ENCODE measurements at places on chromosomes 5 and 9. TPM values are rescaled to one million over a fixed set of nuclear protein-coding genes. Genes with fewer than 3 reads are reported as not detected.

Gene GFI1B
- not detected for total RNA-seq

Gene JAKMIP2
- total RNA-seq: 0.98 TPM

Gene NTNG2
- 1.2 TPM for total RNA-seq

GRCh38 chr9:99743455-99743854 lies 78.2 kb upstream of the NR4A3 start:
- no peak for DNase-seq

- no peak for DNase-seq
These were observed 8.3 kb downstream of the LCN12 start for GRCh38 chr9:136960212-136960937.

Gene GNA14
- not detected for total RNA-seq

DNA sequence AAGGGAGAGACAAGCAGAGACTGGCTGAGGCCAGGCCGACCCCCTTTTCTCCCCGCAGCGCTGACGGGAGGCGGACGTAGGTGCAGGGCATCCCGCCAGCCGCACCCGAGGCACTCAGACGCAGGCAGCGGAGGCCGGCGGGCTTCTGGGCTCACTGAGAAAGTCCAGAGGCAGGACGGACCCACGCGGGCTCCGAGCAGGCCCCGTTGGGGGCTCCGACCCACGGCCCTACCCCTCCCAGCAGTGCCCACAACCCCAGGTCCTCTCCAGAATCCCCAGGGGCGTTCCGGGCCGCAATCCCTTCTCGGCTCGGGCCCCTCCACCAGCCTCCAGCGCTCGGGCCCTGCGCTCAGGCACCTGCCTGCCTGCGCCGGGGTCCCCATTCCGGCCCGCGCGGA lies 543 bp downstream of the MTMR12 start:
- peak; percentile 59 for DNase-seq

GRCh38 chr5:155309021-155309746 lies 295.6 kb downstream of the KIF4B start:
- DNase-seq: no peak

Gene CTXN3
- not detected for total RNA-seq

Gene PPP3R2
- total RNA-seq: not detected

DNA sequence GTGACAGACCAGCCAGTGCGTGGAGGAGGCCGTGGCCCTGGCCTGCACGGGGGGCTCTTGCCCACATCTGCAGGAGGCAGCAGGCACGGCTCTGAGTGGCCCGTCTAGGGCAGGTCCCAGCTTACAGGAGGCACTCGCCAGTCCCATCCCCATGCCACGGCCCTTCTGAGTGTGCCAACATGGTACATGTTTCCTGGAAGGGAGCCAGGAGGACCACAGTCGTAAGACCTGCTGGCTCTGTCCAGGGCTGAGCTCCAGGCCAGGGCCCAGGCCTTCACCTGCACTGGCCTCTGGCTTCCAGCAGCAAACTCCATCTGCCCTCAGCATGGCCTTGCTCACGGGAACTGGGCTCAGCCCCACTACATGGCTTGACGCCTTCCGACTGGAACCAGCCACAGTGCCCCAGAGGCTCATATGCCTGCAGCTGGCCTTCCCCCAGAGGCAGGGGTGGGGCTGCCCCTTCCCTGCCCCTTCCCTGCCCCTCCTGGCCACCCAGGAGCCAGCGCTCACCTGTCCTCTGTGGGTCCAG lies 3.8 kb downstream of the NKD2 start:
- no peak for DNase-seq

DNA sequence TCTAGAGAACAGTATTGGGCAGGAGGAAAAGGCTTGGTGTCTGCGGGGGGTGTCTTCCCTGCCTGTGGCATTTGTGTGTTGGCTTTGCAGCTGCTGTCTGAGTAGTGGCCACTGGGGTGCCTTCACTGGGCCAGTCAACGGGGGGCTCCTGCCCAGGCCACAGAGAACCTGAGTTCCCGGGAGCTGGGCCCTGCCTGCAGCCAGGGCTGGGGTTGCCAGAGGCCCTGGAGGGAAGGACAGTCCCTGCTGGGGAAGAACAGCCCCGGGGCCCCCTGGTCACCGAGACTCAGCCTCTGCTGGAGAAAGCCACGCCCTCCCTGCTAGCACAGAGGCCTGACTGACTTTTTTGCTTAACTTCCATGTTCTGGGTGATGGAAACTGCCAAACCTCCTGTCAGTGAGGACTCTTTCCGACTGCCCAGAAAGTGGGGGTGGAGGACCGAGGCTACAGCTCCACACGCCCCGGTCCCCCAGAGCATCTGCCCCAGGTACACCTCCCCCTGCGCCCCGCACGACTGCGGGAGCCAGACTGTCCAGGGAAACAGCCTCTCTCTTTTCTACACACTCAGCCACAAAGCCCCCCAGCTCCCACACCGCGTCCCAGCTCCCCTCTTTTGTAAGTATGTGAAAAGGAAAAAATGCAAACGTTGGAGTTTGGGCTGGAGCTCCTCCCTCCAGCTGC lies 133.4 kb downstream of the DAB2IP start:
- no peak for DNase-seq

- DNase-seq: no peak
These were observed 28.0 kb upstream of the POMT1 start for GRCh38 chr9:131474711-131475110.

Gene CCNO
- 0.14 TPM for total RNA-seq

DNA sequence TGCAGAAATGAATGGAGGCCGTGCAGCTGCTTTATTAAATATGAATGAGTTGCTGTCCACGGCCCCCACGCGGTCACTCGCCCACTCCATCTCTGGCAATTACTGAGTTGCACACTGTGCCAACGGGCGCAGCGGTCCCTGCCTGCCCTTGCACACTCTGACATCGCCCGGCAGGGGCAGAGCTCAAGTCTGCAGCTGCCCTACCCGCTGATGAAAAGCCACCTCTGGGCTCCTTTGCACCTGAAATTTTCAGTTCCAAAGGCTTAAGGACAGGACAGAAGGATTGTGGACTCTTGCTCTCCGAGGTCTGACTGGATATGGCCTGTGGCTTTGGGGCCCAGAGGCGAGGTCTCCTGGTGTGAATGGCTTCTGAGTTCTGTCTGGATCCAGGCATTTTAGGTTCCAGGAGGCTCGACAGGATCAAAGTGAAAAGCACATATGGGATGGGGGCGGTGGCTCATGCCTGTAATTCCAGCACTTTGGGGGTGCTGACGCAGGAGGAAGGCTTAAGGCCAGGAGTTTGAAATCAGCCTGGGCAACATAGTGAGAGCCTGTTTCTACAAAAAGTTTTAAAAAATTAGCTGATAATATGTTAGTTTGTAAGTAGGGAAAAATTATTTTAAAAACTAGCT lies 201.8 kb downstream of the PAX5 start:
- DNase-seq: no peak

Gene SPATA31A3
- total RNA-seq: not detected

Gene DMGDH
- total RNA-seq: not detected

DNA sequence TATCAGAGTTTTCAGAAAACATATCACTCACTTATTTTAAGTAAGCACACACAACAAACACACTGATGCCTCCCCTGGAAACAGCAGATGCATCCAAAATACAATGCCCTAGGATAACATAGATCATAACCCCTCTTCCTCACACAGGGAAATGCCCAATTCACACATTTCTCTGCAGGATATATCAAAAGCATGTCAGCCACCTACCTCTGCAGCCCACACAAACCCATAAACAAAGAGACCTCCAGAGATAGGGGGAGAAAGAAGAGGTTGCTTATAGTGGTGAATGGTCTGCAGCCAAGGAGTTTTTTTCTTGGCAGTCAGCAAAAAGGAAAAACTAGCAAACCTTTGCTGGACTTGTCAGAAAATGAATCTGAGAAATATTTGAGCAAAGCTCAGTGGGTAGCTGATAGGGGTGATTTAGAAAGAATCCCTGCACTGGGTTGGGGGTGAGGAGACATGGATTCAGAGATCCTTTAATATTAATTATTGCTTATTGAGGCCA lies 36.1 kb downstream of the ABLIM3 start:
- no peak for DNase-seq

- no peak for DNase-seq
These were observed 36.6 kb downstream of the MRPL36 start for GRCh38 chr5:1762883-1763547.

DNA sequence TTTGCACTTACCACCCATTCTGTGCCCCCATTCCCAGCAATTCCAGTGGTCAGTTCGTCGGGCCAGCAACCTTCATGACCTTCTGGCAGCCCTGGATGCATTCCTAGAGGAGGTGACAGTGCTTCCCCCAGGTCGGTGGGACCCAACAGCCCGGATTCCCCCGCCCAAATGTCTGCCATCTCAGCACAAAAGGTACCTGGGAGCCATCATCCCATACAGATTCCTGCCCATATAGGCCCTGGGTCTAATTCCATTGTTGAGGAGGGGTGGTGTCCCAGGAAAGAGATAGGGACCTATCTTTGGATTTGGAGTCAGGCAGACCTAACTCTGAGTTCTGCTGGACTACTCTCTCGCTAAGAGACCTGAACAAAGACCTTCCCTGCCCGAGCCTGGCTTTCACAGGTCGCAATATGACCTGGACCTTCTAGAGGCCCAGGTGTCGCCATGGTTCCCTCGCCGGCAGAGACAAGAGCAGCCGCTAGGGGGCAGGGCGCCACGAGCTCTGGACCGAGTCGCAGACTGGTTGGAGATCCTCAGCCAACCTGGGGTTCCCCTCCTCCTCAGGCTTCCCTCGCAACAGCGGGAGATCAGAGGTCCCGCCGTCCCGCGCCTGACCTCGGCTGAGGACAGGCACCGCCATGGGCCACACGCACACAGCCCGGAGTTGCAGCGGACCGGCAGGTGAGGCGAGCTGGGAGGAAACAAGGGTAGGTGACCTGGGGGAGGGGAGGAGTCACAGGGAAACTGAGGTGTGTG lies 3.1 kb downstream of the SLC4A9 start:
- DNase-seq: peak; percentile 85

DNA sequence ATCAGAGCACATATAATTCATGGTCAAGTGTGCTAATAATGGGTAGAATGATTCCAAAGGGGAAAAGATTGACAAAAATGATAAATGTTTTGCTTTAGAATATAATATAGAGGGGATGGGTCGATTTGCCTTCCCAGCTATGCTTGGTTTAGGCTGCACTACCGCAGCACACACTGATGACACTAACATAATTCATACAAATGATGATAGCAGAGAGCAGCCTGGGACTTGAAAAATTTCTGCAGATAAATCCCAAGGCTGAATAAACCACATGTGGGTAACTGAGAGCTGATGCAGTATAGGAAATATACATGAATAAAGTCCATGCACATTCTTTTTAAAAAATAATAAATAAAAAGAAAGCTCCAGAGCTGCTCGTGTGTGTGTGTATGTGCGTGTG lies 54.5 kb downstream of the EFNA5 start:
- DNase-seq: no peak

- no peak for DNase-seq
These were observed 2125.8 kb upstream of the WWC1 start for GRCh38 chr5:166165596-166165995.

- DNase-seq: no peak
These were observed 107.5 kb downstream of the NDFIP1 start for GRCh38 chr5:142215915-142216681.

DNA sequence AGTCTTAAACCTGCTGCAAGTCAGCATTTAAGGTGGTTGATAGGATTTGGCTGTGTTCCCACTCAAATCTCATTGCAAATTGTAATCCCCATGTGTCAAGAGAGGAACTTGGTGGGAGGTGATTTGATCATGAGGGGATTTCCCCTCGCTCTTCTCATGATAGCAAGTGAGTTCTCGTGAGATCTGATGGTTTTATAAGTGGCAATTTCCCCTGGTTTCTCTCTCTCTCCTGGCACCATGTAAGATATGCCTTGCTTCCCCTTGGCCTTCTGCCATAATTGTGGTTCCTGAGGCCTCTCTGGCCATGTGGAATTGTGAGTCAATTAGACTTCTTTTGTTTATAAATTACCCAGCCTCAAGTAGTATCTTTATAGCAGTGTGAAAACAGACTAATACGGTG lies 84.3 kb upstream of the SMC2 start:
- DNase-seq: no peak

Gene GRIN3A
- not detected for total RNA-seq
